ENCODE measurements at places on chromosomes 4 and X.

- no peak for DNase-seq
These were observed 194.3 kb upstream of the RPS6KA3 start for GRCh38 chrX:20461002-20461401.

DNA sequence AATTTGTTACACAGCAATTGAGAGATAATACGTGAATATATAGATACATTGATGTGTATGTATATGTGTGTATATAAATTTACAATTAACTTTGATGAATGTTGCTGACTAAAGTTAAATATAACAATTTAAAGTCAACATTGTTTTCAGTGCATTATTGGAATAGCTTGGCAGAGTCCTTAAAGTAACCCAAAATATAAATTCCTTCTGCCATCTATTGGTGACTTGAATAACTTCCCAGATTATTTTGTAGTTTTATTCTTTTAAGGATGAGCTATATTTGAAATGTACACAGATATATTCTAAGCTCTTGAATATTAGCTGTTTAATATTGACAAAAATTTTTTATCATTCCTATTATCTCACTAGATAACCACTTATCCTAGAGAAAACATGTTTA is 298.2 kb upstream of the FSTL5 start:
- DNase-seq: no peak

DNA sequence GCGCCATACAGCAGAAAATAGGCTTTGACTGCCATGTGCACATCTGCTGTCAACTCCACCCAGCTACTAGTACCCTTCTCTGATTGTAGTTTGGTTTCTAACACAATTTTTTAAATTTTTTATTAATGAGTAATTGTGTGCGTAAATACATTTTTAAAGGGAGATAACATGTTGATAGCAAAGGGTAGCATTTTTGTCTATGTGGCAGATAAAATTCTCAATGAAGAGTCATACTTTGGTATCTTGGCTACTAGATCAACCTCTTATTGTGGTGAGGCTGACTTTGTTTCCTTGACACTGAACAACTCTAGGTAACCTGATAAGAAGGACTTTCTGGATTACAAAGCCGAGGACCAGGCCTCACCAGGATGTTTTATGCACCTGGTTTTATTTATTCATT is 9.5 kb downstream of the ADH4 start:
- DNase-seq: no peak

- no peak for DNase-seq
These were observed 47.0 kb downstream of the SCLT1 start for GRCh38 chr4:129046055-129046959.

GRCh38 chr4:13240066-13240465 is 244.1 kb downstream of the RAB28 start:
- no peak for DNase-seq

DNA sequence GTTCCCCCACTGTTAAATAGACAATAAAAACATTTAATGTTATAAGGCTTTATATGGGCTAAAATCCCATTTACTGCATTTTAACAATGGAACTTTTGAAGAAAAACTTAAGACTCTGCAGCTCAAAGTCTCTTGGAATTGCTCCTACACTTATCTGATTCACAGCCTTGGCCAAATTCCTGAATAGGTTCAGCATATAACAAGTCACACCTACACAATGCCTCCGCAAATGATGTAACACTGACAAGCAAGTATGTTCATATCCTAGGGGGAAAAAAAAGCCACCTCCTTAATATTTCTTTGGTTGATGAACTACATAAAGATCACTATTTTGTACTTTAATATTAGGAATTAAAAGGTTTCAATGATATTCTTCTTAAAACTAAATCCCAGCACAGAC is 34.5 kb downstream of the RPS6KA6 start:
- DNase-seq: no peak

Data from T-helper 22 cell (primary cell).